ENCODE measurements at places on chromosomes 7 and 10.

GRCh38 chr10:130499541-130499940 is 363.4 kb downstream of the GLRX3 start:
- DNase-seq: no peak

DNA sequence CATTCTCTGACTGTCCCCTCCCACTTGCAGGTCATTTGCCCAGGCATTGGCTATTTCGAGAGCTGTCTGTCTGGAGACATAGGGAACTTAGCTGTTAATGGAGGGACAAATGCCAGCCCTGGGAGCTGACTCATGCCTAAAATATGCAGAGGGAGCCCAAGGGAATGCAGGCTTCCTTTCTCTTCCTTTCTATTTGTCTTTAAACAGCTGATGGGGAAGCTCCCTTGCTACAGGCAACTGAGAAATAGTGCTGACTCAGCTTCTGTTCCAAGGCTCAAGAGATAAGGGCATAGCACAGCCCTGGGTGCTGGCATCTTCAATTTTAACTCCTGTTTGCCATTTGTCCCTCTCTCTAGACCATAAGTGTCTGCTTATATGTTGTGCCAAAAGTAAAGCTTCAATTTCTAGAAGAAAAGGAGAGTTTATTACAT is 82.7 kb upstream of the C1GALT1 start:
- DNase-seq: no peak

- no peak for DNase-seq
These were observed 34.8 kb upstream of the TNPO3 start for GRCh38 chr7:129089521-129090212.

DNA sequence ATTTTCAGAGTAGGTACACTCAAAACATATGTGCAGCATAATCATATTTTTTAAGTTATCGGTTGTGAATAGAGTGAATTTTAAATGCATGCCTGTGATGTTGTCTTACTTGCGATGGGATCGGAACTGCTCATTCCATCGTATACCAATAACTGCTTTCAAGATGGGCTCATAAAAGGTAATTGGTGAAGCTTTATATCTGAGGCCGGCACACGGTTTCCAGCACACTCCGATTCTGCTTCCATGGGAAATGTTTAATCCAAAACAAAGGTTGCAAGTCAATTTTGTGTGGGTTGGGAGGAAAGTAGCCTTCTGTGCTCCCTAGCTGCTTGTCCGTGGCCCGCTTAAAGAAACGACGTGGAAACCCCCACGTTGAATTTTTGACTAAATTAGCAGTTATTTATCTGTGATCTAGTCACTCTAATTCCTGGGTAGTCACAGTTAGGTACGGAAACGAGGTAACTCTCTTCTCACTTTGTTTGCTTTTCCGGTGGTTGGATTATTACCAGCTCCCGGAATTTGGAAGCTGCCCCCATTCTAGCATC is 10.1 kb upstream of the CELF2 start:
- no peak for DNase-seq

DNA sequence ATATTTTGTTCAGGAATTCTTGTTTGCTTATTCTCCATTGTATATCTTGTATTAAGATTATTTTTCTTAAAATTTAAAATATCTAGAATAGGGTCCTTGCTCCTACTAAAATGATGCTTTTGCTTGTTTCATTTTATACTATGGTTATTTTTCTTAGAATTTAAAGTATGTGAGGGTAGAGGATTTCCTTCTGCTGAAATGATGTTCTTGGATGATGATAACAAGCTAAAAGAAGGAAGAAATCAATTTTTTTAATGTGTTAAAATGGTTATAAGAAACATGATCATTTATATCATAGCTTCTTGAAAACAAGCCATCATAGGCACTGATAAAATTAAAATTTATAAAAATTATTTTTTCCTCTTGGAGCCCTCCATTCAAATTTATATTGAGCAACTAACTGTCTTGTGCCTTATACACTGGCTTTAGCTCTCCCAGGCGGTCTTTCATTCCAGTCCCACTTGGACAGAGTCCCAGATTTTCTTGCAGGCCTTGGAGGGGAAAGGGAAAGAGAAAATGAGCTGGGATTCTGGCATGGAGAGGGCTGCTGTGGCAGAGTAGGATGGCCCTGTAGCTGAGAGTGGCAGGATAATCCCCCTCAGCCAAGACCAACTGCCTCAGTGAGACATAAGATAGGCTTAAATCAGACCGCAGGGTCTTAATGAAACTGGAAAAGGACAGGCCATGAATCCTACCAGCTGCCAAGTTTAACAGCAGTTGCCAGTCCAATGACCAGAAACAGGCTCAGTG is 60.2 kb downstream of the DNAJB9 start:
- DNase-seq: no peak

GRCh38 chr7:46664453-46664852 is 743.4 kb upstream of the IGFBP3 start:
- no peak for DNase-seq

DNA sequence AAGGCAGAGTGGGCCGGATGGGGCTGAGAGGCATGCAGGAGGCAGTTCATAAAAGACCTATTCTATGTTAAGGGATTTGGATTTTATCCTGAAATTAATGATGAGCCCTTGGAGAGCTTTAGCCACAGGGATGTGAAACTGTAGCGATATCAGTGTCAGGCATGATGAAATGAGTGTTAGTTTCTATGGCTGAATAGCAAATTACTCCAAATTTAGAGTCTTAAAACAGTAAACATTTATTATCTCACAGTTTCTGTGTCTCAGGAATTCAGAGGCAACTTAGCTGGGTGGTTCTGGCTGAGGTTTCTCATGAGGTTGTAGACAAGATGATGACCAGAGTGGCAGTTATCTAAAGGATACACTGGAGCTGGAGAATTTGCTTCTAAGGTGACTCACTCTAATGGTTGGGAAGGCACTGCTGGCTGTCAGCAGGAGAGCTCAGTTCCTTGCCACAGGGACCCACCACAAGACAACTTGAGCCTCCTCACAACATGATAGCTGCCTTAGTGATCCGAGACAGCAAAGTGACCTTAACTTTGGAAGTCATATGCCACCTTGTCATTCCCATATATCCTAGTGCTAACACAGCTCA is 36.7 kb upstream of the SFTPD start:
- no peak for DNase-seq

GRCh38 chr7:17689361-17689902 is 250.9 kb downstream of the SNX13 start:
- DNase-seq: no peak

GRCh38 chr10:100143756-100144155 is 42.1 kb downstream of the ERLIN1 start:
- DNase-seq: no peak

DNA sequence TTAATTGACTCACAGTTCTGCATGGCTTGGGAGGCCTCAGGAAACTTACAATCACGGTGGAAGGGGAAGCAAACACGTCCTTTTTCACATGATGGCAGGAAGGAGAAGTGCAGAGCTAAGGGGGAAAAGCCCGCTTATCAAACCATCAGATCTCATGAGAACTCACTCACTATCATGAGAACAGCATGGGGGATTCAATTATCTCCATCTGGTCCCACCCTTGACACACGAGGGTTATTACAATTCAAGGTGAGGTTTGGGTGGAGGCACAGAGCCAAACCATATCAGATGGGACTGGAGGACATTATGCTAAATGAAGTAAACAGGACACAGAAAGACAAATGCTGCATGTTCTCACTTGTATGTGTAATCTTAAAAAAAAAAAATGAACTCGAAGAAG is 141.4 kb upstream of the HABP2 start:
- DNase-seq: no peak

GRCh38 chr10:23191764-23192711 is at the start of gene PTF1A:
Gene PTF1A, plus strand, starts transcription at chr10:23192312. Its CDS starts 219 bp downstream, at chr10:23192531.
- DNase-seq: no peak

DNA sequence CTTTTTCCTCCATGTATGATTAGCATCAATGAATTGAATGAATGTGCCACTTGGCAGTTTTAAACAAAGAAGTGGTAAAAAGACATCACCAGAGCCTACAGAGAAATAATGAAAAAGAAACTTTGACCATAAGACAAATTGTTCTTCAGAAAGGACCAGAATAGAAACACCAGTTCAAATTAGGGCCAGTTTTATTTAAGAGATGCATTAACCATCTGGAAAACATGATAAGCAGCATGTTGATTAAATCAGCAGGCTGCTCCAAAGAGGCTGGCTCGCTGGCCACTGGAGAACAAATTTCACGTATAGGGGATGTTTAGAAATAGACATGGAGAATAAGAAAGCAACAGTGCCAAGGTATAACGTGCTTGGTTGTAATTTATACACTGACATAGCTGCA is 242.3 kb upstream of the AOAH start:
- no peak for DNase-seq

DNA sequence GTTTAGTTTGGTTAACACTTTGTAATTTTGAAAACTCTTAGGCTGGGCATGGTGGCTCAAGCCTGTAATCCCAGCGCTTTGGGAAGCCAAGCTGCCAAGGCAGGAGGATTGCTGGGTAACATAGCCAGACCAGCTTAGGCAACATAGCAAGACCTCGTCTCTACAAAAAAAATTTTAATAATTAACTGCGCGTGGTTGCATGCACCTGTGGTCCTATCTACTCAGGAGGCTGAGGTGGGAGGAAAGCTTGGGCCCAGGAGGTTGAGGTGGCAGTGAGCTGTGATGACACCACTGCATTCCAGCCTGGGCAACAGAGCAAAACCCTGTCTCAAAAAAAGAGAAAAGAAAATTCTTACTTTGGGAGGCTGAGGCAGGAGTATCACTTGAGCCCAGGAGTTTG is 18.2 kb downstream of the MYOZ1 start:
- no peak for DNase-seq

GRCh38 chr10:83023662-83024061 is 1115.6 kb upstream of the GHITM start:
- no peak for DNase-seq

DNA sequence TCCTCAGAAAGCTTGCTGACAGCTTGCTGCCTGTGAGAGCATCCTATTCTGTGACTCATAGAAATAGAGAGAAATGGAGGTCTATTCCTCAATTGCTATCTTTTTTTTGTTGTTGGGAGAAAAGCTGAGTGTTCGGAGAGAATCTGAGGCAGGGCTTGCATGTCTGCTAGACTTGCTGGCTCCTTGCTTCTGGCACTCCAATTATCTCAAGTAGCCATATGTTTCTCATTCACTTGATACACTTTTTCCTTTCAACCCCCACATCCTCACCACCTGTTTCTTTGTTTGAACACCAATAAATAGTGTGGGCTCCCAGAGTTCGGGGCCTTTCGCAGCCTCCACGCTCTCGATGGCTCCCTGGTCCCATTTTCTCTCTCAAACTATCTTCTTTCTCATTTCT is 172.2 kb downstream of the SH2D4B start:
- no peak for DNase-seq

DNA sequence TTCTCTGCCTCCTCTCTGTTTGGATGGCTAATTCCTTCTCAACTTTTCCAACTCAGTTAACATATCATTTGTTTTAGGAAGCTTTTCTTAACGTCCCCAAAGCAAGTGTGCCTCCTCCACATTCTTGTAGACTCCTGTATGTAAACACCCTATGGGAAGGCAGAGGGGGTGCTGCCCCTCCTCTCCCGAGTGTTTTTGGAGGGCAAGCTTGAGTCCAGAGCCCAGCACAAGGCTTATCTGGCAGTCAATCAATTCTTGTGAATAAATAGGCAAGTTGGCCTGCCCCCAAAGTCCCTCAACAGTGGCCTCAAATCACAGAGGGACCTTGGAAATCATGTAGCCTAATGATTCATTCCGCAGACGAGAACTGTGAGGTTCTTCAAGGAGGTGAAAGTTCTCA is 305.6 kb downstream of the RPS24 start:
- no peak for DNase-seq

DNA sequence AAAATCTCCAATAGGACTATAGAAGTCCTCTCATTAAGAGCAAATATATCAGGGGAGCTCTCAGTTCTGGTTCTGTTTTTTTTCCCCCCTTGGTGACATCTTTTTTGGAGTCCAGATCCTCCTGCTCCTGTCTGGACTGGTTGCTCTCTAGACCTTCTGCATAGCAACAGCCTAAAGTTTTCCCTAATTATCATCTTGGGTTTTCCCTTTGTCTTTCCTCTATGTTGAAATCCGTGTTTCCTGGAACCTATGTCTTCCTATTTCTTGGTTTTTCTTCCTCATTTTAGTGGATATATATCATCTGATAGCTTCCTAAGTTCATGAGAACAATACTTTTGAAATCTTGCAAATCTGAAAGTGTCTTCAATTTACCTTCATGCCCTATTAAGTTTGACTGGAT is 29.7 kb upstream of the MTERF1 start:
- DNase-seq: no peak

DNA sequence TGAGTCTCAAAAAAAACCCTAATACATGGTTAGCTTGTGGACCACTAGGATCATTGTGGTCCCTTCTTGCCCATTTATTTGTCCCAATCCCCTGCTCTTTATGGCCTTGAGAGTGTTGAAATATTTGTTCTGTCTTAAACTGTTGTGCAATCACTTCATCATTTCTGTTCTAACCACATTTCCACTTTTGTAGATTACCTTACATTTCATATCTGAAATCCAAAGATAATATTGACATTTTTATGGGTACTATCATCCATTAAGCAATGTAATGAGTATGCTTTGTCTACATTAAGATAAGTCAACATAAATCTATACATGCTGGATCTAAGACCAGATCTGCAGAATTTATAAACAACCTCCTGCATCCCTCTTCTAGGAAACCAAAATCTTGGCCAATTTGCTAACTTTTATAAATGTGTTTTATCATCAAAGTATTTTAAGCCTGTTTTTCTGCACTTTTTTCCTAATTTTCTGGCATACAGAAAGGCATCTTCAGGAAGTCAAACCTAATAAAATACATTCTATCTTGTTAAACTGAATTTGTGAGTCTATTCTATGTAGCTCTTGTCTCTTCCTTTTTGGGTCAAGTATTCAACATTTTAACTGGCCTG is 359.4 kb upstream of the CELF2 start:
- DNase-seq: no peak

GRCh38 chr7:98808751-98809460 is 60.9 kb downstream of the TMEM130 start:
- DNase-seq: no peak

DNA sequence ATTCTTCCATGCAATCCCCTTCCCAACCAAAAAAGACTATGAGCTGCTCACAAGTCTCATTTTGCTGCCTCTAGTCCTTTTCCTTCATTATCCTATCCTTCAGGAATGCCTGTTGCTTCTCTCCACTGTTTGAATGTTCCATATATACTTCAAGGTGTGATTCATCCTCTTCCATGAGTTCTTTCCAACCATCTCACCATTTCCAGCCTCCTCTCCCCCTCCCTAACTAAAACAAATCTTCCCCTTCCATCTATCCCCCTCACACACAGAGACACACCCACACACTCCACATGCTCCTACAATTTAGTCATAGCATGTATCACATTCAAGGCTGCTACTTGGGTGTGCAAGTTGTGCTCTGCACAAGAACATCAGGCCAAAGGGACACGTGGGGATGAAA is 254.3 kb downstream of the DYNC1I1 start:
- DNase-seq: no peak

GRCh38 chr10:788796-789748 is 99.6 kb upstream of the DIP2C start:
- peak; percentile 50 for DNase-seq

- DNase-seq: no peak
These were observed 151.3 kb upstream of the BMPER start for GRCh38 chr7:33753881-33754525.

DNA sequence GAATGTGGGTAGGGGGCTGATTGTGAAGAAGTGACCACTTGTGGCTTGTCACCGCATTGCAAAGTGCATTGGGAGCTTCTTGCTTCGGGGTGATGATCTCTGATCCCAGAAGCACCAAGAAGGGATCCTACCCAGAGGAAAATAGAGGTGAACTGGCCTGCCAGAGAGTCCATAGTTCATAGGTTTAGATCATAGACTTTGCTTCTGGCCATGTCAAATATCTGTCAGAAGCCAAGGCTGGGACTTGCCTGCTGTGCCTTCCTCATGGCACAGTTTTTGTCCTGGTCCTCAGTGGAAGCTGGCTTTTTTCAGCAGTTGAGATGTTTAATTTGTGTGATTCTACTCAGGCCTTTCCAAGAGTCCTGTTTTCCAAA is 1.1 kb downstream of the ZSWIM8 start:
- no peak for DNase-seq

All from stimulated activated CD4-positive, alpha-beta T cell treated with anti-CD3 and anti-CD28 coated beads, Interleukin-2, amount 100 ng/mL, for 24 hours (primary cell).